ENCODE measurements at places on chromosomes 4 and X.

GRCh38 chr4:146294776-146295175, 80.4 kb downstream of the REELD1 start:
- DNase-seq, result no peak

DNA sequence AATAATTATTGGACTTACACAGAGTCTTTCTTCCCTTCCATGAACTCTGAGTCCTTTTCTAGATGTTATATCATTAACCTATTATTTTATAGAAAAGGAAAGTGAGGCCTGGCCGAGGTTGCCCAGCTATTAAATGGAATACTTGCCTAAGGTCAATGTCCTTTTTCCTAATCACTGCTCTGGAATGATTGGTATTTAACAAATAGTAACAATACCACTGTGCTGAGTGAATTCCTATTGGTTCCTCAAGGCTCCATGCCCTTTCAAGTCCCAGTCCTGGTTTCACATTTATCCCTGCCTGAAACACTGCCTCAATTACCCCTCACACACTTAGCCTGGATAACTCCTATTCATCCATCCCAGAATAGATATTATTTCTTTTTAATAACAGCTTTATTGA, 6.2 kb downstream of the TCEAL9 start:
- DNase-seq, result no peak

- DNase-seq, result no peak
These were observed 44.2 kb downstream of the COQ2 start for GRCh38 chr4:83240379-83240875.

GRCh38 chr4:105186701-105187161, 40.1 kb downstream of the TET2 start:
- DNase-seq, result no peak

- DNase-seq, result no peak
These were observed 173.9 kb upstream of the NDP start for GRCh38 chrX:44147130-44147529.

GRCh38 chrX:46317163-46317562, 228.1 kb downstream of the ZNF674 start:
- DNase-seq, result no peak

DNA sequence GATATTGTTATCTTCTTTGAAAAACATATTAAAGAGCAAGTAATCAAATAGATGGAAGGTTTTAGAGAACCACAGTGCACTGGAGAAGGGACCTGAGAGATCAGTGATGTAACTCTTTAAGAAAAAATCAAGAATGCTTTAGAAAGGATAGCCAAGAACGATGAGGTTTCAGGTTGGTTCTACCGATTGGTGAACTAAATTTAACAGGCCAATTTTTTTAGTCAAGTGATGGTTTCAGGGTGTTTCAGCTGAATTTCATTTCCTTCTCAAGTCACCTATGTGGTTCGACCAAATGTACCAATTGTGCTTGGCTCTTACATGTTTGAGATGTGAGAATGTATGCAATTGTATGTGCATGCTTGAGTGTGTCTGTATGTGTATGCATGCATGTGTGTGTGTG, 26.5 kb downstream of the HS3ST1 start:
- no peak for DNase-seq

GRCh38 chrX:13048280-13048679, 3.9 kb upstream of the FAM9C start:
- no peak for DNase-seq

DNA sequence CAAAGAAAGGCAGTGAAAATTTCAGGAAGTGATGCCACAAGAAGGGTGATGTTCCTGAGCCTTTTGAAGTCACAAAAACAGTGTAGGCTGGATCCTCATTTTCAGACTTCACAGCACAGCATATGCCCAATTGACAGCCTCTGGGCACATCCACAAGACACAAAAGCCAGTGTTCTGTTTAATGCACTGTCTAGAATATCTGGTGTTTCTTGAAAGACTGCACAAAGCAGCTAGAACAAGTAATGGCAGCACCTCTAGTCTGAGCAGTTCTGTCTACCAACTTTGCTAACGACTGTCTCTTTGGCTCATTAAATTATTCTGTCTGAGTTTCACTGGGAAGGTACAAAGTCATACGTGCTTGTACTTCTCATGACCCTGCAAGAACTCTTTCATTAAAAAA, 417.1 kb upstream of the GALNT7 start:
- no peak for DNase-seq

DNA sequence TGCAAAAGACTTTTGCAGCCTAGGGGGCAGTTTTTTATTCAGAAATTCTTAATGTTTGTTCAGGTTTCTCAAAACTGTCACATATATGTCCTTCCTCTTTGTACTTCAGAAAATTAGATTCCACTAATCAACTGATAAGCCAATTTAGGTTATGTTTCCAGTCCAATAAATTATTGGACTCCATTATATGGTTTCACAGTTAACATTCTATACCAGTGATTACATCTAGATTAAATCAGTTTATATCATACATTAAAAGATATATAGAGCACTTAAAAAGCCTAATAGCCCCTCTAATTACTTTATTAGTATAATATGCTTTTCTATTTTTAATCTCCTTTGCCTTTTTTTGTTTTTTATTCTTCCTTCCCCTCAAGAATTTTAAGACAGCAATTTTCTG, 434.1 kb downstream of the INPP4B start:
- DNase-seq, result no peak

DNA sequence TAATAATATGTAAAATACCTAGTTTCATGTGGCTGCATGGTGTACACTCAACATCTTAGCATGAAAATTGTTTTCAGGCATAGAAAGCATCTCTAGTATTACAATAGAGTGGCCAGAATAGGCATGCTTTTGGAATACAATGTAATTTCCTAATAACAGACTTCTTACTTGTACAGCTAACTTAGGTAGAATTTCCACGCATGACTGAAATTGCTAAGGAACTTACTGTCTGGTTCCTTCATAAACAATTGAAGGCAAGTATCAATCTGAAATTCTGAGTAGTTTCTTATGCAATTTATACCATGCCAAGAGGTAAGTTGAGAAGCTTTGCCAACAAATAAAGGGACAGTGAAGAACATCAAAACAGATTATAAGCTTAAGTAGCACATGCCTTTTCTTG, 26.7 kb downstream of the SULT1E1 start:
- DNase-seq, result no peak

DNA sequence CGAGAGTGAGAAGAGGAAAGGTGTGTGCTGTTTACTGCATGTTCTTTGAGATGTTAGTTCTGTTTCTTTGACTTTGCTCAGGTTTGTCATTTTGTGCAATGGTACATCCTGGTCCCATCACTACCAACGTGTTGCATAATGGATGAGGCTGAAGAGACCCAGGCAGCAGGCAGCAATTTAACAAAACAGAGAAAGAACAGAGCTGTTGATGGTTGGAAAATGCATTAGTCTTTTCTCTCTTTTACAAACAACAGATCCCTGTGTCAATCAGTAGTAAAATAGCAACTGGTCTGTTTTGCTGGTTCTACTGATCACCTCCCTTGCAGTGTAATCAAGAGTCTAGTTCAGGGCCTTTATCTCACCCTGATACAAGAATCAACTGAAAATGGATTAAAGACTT, 64.8 kb upstream of the LIMCH1 start:
- no peak for DNase-seq

GRCh38 chr4:173748353-173748752, 218.3 kb upstream of the HAND2 start:
- no peak for DNase-seq

- no peak for DNase-seq
These were observed 3.2 kb downstream of the DGKQ start for GRCh38 chr4:970046-970745.

DNA sequence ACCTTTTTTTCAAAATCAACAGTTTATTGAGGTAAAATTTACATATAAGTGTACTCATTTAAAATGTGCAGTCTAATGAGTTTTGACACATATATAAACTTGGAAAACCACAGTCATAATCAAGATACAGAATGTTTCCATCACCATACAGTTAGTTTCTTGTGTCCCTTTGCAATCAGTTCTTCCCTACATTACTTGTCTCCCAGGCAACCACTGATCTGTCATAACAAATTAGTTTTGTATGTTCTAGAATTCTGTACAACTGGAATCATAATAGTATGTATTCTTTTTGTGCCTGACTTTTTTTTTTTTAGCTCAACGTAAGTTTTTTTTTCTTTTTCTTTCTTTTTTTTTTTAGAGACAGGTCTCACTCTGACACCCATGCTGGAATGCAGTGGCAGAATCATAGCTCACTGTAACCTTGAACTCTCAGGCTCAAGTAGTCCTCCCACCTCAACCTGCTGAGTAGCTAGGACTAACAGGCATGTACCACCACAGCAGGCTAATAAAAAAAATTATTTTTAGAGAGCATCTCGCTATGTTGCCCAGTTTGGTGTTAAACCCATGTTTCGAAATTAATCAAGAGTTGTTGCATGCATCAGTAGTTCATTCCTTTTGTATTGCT, 26.9 kb downstream of the ARFIP1 start:
- DNase-seq, result no peak

GRCh38 chr4:73731968-73732610, 8.3 kb upstream of the CXCL8 start:
- DNase-seq, result no peak

DNA sequence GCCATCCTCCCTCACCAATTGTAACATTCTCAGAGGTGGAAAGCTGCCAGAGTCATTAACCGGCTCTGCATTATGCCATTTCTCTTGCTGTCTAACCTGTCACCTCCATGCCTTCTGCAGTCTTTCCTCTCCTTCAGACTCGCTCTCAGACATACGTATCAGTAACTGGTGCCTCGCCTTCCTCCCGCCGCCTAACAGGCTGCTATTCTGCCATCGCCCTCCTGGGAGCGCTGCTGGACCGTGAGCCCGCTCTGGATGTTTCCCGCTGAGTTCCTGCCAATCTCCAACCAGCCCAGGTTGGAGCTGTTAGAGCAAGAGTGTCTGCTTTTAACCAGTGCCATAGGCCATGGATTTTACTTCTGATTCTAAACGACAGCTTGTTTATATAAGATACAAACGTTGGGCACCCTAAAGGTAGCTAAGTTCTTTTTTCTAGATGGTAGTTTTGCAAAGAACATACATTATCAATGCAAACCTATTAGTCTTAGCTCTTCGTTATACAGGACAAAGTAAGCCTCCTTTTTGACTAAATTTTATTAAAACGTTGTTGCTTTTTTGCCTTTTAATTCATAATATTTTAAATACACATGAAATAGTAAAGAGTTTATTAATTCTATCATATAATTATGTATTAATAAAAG, 59.5 kb upstream of the NEIL3 start:
- peak; percentile 45 for DNase-seq

GRCh38 chrX:38636949-38637819, 75.8 kb downstream of the TSPAN7 start:
- no peak for DNase-seq

- no peak for DNase-seq
These were observed 128.0 kb downstream of the AFAP1 start for GRCh38 chr4:7811536-7812191.

- DNase-seq, result no peak
These were observed 11.0 kb downstream of the SRD5A3 start for GRCh38 chr4:55356991-55357461.

DNA sequence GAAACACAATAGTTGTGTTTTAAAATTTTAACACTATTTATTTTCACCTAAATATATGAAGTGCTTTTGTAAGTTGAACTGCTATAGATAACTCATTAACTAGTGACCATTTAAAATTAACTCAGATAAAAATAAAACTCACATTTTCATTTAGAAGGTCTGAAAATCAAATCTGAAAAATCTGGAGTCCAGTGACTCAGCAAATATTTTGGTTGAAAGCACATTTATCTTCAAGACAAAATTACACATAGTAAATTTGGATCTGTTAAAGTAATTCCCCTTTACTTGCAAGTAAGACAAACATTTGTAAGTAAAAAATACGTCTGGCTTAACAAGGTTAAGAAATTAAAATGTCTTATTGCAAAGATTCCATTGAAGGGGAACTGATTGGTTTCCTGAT, 589.1 kb downstream of the TRIML1 start:
- no peak for DNase-seq

DNA sequence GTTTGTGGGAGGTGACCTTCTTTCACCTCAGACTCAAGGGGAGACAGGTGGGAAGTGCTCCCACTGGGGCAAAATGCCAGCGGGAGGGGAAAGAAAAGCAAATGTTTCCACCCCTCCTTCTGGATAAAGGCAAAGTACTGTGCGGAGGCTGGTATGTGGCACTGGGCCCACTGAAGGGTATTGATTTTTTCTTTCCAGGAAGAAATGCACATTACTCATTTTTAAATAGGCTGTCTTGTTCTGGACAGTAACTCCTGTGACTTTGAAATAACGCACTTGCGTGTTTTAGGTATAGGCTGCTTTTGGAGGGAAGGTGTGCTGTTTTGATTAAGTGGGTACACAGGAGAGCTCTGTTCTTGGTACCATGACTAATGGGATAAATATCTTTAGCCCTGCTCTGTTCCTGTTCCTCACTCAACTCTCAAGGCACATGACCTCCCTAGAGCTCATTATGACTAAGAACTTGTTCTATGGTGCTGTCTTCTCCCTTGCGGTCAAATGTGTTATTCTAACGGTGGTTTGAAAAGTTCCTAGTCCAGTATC, 40.7 kb upstream of the MBTPS2 start:
- no peak for DNase-seq

DNA sequence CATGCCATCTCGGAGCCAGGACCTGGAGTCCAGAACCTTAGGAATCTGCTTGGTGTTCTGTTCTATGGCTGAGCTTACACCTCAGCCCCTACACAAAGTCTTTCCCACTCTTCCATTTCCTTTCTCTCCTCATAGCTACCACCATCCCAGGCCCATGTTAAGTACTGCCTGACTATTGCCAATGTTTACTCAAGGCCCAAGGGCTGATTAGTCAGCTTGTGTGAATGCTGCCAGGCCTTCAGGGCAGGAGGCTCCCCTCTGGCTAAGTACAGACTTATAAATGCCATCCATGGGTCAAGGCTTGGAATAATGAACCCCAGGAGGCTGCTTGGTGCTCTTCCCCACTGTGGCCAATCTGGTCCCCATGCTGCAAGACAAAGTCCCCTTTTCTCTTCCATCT, 411.6 kb upstream of the MAGEB18 start:
- DNase-seq, result no peak

GRCh38 chrX:17052793-17053192, 106.3 kb downstream of the REPS2 start:
- DNase-seq, result no peak

GRCh38 chrX:130994671-130995070, 63.5 kb upstream of the ARHGAP36 start:
- DNase-seq, result no peak

GRCh38 chr4:8150152-8151090, 8.2 kb downstream of the ABLIM2 start:
- no peak for DNase-seq
